ENCODE measurements at places on chromosomes 11 and 22.

DNA sequence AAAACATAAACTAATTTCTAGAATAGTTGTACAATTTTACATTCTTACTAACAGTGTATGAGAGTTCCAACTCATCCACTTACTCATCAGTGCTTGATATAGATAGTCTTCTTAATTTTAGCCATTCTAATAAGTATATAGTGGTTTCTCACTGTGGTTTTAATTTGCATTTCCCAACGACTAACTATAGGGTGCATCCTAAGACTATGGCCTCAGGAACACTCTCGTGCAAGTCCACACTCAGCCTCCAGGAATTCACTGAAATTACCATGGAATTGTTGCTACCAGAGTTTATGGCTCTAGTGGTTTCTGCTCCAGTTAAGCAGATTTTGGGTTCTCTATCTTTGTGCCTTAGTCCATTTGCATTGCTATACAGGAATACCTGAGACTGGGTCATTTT is 60.1 kb upstream of the GUCY1A2 start:
- DNase-seq = no peak

DNA sequence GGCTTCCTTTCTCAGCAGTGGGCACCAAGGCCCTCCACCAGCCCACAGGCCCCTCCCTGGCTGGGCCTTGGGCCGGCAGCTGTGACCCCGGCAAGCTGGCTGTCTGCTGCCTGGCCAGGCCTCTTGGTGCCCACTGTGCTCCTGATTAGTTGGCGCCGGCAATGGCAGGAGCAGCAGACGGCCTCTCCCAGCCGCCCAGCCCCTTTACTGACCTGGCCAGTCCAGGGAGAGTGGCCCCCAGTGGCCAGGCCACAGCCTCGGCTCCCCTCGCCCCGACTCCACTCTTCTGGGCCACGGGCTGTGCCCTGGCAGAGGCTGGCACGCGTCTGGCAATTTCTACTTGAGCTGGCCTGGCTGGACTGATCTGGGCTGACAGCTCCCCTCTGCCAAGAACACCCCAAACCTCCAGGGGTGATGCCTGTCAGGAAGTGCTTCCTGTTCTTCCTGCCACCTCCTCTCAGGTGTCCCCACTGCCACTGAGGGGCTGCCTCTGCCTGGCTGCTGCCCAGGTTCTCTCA is 58.1 kb downstream of the CACNA1I start:
- DNase-seq = no peak

DNA sequence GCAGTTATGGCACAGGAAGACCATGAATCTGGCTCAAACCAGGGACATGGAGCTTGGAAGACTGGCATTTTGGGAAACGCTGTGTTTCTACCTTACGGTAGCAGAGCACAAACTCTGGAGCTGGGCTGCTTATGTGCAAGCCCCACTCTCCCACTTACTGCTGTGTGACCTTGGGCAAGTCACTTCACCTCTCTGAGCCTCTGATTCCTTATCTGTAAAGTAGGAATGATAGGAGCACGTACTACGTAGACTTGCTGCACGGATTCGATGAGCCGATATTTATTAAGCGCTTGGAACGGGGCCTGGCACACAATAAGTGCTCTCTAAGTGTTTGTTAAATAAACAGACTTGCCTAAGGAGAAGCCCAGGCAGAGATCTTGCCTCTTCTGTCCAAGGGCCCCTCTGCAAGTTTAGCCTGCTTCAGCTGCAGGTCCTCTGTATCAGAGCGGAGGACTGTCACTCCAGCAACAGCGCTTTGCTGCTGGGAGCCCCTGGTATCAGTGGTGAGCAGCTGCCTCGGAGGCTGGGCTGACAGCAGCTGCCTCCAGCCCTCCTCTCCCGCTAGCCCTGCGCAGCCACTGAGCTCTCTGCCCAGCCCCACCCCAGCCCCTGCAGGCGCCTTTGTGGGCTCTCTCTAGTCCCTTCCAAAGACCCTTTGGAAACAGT is 96.9 kb upstream of the ANO1 start:
- no peak for DNase-seq

GRCh38 chr11:127620671-127621070 is 620.1 kb upstream of the KIRREL3 start:
- no peak for DNase-seq

DNA sequence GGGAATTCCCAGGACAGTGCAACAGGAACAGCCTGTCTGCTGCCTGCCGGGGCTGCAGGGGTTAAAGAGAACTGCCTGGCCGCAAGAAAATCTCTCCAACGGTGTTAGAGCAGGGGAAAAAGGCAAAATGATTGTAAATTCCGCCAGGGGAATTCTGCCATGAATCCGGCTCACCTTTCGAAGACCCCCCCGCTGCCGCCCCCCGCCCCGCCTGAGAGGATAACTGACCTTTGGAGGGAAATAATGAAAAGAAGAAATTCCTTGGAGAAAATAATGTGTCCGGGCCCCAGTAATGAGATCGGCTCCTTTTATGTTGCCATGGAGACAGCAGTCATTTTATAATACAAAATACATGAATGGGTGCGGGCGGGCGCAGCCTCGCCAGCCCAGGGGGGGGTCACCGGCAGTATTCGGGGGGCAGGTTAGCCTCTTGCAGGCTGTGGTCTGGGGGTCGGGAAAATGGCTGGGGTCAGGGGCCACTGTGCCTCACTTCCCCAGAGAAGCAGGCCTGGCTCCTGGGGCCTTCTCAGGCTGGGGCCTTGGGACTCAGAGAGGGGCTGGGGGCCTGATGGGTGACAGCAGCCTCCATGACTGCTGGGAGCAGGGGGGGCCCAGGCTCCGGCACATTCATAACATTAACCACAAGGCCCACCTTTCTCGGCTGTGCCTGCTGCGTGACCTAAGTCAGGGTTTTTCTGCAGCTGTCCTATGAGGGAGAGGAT is 228.1 kb downstream of the MN1 start:
- no peak for DNase-seq

- DNase-seq = no peak
These were observed 4.1 kb downstream of the SERPINH1 start for GRCh38 chr11:75565916-75566762.

DNA sequence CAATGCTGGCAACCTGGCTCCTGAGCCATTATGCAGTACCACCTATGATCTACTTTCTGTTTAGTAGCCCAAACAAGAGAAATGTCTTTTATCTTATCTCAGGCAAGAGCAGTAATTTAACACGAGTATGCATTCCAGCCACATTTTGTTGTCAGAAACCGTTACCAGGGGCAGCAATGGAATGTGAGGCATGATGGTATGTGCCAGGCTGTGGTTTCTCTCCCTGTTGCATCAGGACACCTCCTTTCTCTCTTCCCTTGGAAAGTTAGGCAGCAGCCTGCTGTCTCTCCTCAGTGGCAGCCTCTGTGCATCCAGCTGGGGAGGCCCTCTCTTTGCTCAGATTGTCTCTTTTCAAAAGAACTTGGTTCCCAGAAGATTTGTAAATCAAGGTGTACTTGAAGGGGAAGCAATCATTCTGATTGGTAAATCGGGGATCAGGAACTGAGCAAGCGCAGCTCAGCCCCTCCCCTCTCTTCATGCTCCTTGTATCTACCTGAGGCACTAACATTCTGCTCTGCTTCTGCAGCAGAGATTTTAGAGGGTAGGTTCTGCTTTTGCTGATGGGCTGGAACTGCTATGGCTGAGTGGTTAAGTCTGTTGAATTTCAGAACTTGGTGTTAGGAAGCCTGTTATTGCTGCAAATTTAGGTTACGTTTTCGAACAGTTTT is 229.2 kb downstream of the ADAMTS15 start:
- no peak for DNase-seq

GRCh38 chr11:70608568-70609470 is 210.5 kb downstream of the CTTN start:
- peak; percentile 44 for DNase-seq

DNA sequence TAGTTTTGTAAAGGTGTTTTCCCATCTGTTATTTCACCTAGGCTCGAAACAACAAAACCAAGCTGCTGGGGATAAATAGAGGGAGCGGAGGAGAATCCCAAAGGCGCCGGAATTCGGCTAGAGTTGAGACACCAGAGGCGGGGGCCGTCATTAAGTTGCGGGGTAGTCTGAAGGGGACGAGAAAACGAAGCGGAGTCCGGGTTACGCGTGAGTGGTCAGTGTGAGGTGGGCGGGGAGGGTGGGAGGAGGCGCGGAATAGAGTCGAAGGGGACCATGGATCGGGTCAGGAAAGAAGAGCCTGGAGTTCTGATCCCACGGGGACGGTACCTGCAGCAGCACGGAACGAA is 361 bp downstream of the SRPRA start:
- DNase-seq = no peak

DNA sequence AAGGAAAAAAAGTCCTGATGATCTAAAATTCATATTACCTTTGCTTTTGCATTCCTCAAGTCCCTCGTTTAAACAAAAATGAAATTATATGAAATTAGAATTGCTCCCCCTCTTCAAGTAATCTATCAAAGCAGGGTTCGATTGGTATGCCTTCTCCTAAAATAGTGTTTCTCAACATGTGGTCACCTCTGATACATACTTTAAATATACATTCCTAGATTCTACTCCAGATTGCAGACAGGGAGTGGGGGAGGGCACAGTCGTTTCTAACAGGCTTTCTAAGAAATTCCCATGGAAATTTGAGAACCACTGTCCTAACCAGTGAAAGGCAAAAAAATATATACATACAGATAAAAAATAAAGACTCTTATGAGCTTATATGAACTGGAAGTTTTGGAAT is 22.6 kb upstream of the IRAG1 start:
- no peak for DNase-seq

GRCh38 chr11:96113193-96113681 is 189.3 kb upstream of the MTMR2 start:
- DNase-seq = peak; percentile 69

- DNase-seq = no peak
These were observed 139.2 kb downstream of the GUCY1A2 start for GRCh38 chr11:106879029-106879428.

DNA sequence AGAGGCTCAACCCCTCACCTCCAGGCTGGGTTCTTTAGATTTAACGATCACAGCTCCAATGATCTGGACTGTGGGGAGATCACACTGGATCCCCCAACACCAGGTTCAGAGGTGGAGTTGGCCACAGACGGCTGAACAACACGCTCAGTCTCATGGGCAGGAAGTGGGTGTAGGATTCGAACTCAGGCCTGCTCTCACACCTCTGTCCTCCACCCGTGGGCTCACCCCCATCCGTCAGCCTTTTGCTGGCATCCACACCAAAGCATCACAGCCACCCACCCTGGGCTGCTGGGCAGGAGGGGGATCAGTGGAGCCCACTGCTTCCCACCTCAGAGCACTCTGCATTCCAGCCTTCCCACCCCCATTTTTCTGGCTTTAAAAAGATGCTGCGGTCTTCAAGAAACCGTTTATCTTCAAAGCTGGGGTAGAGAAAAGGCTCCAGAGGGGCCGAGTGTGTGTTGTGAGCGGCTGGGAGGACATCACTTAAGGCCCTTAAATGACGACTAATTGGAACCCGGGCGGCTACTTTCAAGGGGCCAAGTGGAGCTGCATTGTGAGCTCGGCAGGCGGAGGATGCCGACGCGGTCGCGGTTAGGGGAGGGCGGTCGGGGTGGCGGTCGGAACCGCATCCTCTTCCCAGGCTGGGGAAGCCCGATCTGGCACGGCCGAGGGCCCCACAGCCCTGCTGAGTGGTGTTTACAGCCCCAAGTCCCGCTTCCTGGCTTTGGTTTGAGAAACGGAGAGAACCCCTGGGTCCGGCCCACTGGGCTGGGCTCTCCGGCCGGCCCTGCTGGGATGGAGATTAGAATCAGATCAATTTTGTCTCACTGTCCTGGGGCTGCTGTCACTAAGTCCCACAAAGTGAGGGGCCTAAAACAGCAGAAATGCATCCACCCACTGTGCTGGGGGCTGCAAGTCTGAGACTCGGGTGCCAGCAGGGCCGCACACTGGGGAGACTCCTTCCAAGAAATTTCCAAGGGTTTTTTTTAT is 15.9 kb upstream of the FGF3 start:
- DNase-seq = no peak

DNA sequence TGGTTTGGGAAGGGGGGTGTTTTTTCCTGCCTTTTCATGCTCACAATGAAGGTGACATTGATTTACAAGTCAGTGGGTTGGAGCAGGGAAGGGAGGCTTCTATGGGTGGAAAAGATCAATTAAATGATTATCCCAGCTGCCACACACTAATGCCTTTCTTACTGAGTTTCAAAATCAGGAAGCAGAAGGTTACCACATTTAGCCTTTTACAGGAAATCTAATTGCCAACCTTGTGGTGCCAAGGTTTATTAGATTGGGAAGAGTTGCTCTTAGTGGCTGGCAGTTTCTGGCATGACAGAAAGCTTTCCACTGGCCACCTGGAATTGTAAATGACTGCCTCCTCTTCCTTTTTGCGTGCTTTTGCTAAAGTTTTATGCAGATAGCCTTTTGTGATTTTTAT is 98.7 kb downstream of the NAV2 start:
- peak; percentile 66 for DNase-seq

DNA sequence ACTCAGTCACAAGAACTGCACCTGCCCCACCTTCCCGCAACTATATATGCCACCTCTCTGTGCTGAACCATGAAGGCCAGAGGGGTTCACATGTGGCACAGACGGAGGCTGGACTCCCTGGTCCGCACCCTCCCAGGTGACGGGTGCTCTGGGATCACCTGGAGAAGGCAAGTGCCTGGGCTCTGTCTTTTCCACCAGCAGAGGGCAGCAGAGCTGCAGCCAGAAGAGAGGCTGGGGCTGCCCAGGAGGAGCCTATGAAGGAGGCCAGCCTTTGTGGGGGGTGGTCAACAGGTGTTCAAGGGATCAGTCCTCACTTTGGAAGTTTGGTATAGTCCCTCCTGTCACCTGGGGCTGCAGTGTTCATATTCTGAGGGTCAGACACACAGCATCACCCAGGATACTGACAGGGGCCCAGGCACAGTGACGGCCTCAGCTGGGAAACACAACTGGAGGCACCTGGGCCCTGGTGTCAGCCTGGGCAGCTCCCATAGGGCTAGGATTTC is 39.2 kb upstream of the IGLL5 start:
- peak; percentile 46 for DNase-seq

DNA sequence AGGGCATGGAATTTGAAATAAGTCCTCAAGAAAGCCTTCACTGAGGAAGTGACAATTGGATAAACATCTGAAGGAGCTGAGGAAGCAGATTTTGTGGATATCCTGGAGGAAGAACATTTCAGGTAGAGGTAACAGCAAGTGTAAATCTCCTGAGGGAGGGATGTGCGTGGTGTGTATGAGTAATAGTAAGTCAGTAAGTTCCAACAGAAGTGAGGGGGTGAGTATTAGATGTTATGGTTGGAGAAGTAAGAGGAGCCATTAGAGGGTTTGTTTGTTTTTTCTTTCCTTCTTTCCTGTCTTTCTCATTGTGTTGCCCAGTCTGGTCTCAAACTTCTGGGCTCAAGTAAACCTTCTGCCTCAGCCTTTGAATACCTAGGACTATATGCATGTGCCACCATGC is 29.0 kb downstream of the ANKRD42 start:
- DNase-seq = no peak

GRCh38 chr11:19892876-19893275 is 180.2 kb downstream of the NAV2 start:
- no peak for DNase-seq

GRCh38 chr11:620201-620600 is 4.5 kb upstream of the IRF7 start:
- DNase-seq = no peak

DNA sequence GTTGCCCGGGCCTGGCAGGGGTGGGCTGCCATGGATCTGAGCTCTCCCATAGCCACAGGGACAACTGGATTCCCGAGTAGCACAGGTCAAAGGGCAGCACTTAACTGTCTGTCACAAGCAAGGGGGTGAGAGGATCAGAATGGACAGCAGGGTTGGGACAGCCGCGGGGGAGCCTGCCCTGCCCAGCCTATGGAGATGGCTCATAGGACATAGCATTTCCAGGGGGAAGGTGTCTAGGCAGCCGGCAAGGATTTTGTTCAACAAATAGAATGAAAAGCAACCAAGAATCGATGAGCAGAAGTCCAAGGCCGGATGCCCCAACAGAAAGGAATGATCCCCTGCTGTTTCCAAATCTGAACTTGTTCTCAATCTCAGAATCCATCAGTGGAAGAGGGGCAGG is 92.9 kb downstream of the RPS6KA4 start:
- DNase-seq = no peak

Measured in NCI-H2171 treated with DMSO at 0.1 percent for 48 hours (cell line).